WTC11 (cell line): ENCODE measurements at places on chromosomes 2 and 18. TPM values are rescaled to one million over a fixed set of nuclear protein-coding genes. Genes with fewer than 3 reads are reported as not detected.

GRCh38 chr2:98695255-98695654, 35.7 kb downstream of the MGAT4A start:
- no peak for DNase-seq

DNA sequence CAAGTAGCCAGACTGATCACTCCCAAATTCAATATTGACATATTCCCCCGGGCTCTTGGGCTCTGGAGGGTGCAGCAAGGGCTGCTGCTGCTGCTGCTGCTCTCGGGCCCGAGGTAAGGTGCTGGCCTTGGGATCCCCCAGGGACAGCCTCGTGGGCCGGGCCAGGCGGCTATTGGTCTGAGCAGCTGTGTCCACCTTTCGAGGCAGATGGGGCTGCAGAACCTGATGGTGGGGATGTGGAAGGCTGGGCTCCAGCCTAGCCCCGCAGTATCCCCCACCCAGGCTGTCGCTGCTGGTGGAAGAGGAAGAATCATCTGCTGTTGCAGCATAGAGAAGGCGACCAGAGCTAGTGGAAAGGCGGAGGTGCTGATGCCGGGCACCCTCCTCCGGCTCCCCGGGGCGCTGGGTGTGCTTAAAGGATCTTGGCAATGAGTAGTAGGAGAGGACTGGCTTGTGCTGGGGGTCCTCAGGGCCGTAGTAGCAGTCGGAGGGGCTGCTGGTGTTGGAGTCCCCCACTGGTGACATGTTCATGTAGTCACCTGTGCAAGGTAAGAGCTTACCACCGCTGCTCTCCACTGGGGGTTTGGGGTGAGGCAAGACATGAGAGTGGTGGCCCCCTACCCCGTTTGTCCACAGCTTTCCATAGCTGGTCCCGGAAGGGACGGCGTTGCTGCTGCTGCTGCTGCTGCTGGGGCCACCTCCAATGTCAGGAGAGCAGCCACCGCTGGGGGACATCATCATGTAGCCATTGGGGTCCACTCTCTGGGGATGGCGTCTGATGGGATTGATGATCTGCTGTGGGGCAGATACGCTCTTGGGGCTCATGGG, 3.4 kb downstream of the IRS1 start:
- no peak for DNase-seq

DNA sequence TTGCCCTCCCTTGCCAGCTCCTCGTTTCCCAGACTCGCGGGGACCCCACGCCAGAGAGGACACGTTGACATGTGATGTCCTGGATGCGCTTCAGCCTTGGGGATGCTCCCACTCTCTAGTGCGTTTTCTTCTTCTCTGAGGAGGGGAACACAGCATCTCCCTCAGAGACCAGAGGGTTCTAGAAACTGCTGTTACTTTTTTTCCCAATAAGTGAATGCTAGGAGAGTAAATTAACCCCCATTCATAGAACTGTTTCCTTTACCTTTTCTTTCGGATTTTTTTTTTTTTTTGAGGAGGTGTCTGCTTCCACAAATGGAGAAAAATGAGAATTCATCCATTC, 370 bp upstream of the EFEMP1 start:
- DNase-seq, result no peak

- peak; percentile 30 for DNase-seq
Observed at GRCh38 chr2:80073134-80073561, 231.4 kb downstream of the LRRTM1 start.

- no peak for DNase-seq
Observed at GRCh38 chr2:242054881-242055801, 185.6 kb downstream of the RTP5 start.

DNA sequence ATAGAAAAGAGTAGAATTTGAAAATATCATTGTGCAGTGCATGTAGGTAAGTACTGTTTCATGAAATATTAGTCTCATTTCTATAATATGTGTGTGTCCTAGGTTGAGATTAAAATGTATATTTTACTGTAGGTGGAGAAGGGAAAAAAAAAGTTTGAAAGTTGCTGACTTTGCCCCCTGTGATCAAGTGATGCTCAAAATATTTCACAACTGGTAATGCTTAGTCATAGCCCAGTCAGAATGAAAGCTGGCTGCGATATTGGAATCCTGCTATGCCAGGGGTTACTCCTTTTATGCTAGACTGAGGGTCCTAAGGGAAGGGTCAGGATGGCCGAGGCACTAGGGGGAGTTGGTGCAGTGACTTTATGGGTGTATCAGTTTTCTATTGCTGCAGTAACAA, 19.5 kb upstream of the CFAP36 start:
- DNase-seq, result no peak

DNA sequence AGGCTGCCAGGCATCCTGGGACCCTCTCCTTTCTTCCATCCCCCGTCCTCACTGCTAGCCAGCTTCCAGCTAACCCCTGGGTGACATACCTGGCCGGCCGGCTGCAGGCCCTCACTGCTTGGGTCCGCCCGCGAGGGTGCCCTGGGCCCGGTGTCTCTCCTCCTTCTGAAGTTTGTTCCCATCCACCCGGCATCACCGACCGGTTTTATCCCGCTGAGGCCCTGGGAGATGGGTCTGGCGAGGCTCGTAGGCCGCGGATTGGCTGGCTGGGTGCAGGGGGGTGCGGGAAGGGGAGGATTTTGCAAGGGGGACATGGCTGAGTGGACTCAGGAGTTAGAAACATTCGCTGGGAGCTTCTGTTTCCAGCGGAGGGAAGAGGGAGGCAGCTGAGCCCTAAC, at the start of gene PAX8:
Gene PAX8, minus strand, starts transcription at position 180 of the 398 bp plus-strand sequence. CDS start 527 bp downstream, outside the sequence.
- DNase-seq, result peak; percentile 43

The COLEC11 gene
- total RNA-seq, result 0.69 to 1.3 TPM (median 0.87 TPM) in 3 replicates

DNA sequence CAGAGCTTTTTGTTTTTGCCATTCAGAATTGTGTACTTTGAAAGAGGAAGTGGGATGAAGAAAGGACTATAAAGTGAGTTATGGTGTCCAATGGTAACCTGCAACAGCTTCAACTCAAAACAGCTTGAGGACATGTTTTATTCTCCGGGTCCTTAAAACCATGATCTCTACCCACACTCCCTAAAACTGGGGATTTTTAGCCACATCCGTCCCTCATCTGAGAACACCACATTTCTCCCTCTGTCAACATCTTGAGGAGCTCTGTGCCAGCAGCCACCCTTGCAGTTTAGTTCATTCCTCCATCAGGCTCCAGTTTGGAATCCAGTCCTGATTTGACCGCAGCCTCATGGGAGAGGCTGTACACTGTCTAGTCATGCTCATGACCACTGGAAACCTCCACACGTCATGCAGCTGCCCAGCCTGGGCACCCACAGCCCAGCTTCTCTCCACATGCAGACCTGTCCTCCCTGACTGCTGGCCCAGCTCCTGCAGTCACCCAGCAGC, 62.6 kb downstream of the C18orf63 start:
- DNase-seq, result no peak

GRCh38 chr2:157324331-157324843, 1.2 kb downstream of the ERMN start:
- no peak for DNase-seq

- no peak for DNase-seq
Observed at GRCh38 chr2:46487667-46488335, 8.4 kb downstream of the TMEM247 start.

DNA sequence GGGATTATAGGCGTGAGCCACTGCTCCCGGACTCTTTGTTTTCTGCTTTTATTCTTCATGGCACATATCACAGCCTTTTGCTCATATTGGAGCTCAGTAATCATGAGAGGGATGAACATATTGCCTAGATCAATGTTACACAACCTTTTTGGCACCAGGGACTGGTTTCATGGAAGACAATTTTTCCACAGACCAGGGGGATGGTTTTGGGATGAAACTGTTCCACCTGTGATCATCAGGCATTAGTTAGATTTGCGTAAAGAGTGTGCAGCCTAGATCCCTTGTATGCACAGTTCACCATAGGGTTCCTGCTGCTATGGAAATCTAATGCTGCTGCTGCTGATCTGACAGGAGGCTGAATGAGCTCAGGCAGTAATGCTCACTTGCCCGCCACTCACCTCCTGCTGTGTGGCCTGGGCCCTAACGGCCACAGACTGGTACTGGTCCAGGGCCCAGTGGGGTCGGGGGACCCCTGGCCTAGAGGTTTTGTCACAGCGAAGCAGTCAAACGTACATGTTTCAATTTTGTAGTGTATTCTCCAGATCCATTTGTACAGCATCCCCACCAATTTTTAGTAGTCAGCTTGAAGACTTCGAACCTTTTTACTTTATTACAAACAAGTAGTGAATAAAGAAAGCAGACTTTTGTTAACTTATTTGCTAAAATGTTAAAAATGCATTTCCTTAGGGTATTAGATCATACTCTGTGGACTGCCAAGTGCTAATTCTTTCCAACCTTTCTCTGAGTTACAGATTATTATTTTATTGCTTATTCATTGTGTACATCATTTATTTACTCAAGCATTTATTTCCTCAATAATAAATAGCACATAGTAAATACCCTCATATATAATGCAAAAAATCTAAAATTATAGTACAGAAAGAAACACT, 6.2 kb downstream of the DAW1 start:
- DNase-seq, result no peak

DNA sequence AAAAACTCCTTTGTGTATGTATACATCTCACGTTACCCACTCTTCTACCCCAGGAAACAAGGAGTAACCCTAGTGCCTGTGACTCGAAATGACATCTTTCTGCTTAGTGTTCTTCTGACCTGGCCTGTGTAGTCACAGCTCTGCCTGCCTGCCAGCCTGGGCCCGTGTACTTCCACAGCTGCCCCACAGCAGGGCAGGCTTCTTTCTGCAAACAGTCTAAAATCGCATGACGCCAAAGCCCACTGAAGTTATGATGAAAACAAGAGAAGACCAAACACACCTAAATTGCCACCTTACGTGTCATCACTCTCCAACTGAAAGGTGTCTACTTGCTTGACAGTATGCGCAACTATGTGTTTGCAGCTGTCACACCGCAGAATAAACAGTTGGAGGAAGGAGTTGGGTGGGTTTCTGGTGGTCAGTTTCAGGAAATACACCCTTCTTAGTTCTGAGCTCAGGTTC, 1.5 kb downstream of the GAREM1 start:
- DNase-seq, result no peak

The SUMO1 gene
- 172 to 181 TPM (median 172 TPM) in 3 replicates for total RNA-seq

The ASXL3 gene
- 0.35 to 0.76 TPM (median 0.66 TPM) in 3 replicates for total RNA-seq

The GPR155 gene
- total RNA-seq, result 0.66 to 1.0 TPM (median 0.74 TPM) in 3 replicates

The EPAS1 gene
- total RNA-seq, result 4.5 to 8.5 TPM (median 4.7 TPM) in 3 replicates

The ANKRD62 gene
- not detected in 3 replicates for total RNA-seq
